Purkinje cell (primary cell): ENCODE measurements at places on chromosomes 1 and 21. TPM values are rescaled to one million over a fixed set of nuclear protein-coding genes. Genes with fewer than 3 reads are reported as not detected.

The ERO1B gene
- polyA plus RNA-seq, result 13.4 and 13.6 TPM in 2 replicates

The PTGFR gene
- polyA plus RNA-seq, result not detected in 2 replicates

The GBP4 gene
- 0.07 and 0.13 TPM in 2 replicates for polyA plus RNA-seq

The TRABD2B gene
- polyA plus RNA-seq, result 2.7 and 6.1 TPM in 2 replicates

The KIAA1614 gene
- polyA plus RNA-seq, result 0.07 TPM in 1 of 2 replicates, not detected in the other

The RPS6KA1 gene
- 0.10 and 0.42 TPM in 2 replicates for polyA plus RNA-seq

The HJV gene
- not detected in 2 replicates for polyA plus RNA-seq

The LCE1A gene
- polyA plus RNA-seq, result not detected in 2 replicates

The RSPO1 gene
- not detected in 2 replicates for polyA plus RNA-seq

The NR5A2 gene
- 0.23 and 0.39 TPM in 2 replicates for polyA plus RNA-seq

The MFSD2A gene
- polyA plus RNA-seq, result 0.73 and 4.1 TPM in 2 replicates

The TNFRSF8 gene
- polyA plus RNA-seq, result not detected in 2 replicates

The KCNJ9 gene
- 12.2 and 16.6 TPM in 2 replicates for polyA plus RNA-seq

The CYB5RL gene
- 1.5 and 8.0 TPM in 2 replicates for polyA plus RNA-seq

The CFHR2 gene
- not detected in 2 replicates for polyA plus RNA-seq

The LAMC2 gene
- polyA plus RNA-seq, result 0.09 and 0.84 TPM in 2 replicates

The PROX1 gene
- 0.26 and 1.8 TPM in 2 replicates for polyA plus RNA-seq

The PRRX1 gene
- polyA plus RNA-seq, result 2.3 and 6.9 TPM in 2 replicates

The PTPN7 gene
- polyA plus RNA-seq, result not detected in 2 replicates

The PTPRF gene
- polyA plus RNA-seq, result 2.9 and 6.2 TPM in 2 replicates

The WNT3A gene
- not detected in 2 replicates for polyA plus RNA-seq

The CYP4Z1 gene
- 0.67 and 4.8 TPM in 2 replicates for polyA plus RNA-seq

The OR2T35 gene
- polyA plus RNA-seq, result not detected in 2 replicates

The NBPF26 gene
- polyA plus RNA-seq, result 0.88 and 0.95 TPM in 2 replicates

The INPP5B gene
- polyA plus RNA-seq, result 0.48 and 1.2 TPM in 2 replicates

The TRAF3IP3 gene
- polyA plus RNA-seq, result 1.3 TPM in 1 of 2 replicates, not detected in the other

The ZSWIM5 gene
- 1.1 and 2.1 TPM in 2 replicates for polyA plus RNA-seq

The AKNAD1 gene
- not detected in 2 replicates for polyA plus RNA-seq

The RASAL2 gene
- 17.3 and 19.4 TPM in 2 replicates for polyA plus RNA-seq

The ASCL5 gene
- 0.73 TPM in 1 of 2 replicates, not detected in the other for polyA plus RNA-seq

The CFAP57 gene
- polyA plus RNA-seq, result 0.70 and 1.0 TPM in 2 replicates

The TRIM45 gene
- 4.1 and 4.9 TPM in 2 replicates for polyA plus RNA-seq

The PLA2G2A gene
- not detected in 2 replicates for polyA plus RNA-seq

The C1orf198 gene
- polyA plus RNA-seq, result 13.3 and 18.8 TPM in 2 replicates

The ADORA1 gene
- polyA plus RNA-seq, result 1.4 TPM in 1 of 2 replicates, not detected in the other

The UBXN10 gene
- 0.27 and 1.3 TPM in 2 replicates for polyA plus RNA-seq

The SPRR2A gene
- not detected in 2 replicates for polyA plus RNA-seq

The BSND gene
- not detected in 2 replicates for polyA plus RNA-seq

The GJA4 gene
- not detected in 2 replicates for polyA plus RNA-seq

The RIPK4 gene
- not detected in 2 replicates for polyA plus RNA-seq

The MAP10 gene
- 1.2 and 1.5 TPM in 2 replicates for polyA plus RNA-seq

The BARHL2 gene
- polyA plus RNA-seq, result 0.15 TPM in 1 of 2 replicates, not detected in the other

The TLR5 gene
- 2.9 TPM in 1 of 2 replicates, not detected in the other for polyA plus RNA-seq

The PPIAL4G gene
- 0.38 TPM in 1 of 2 replicates, not detected in the other for polyA plus RNA-seq

The NRAS gene
- polyA plus RNA-seq, result 6.4 and 9.5 TPM in 2 replicates

The GADD45A gene
- 101 and 119 TPM in 2 replicates for polyA plus RNA-seq

The HCRTR1 gene
- not detected in 2 replicates for polyA plus RNA-seq

The RAB25 gene
- polyA plus RNA-seq, result 1.9 TPM in 1 of 2 replicates, not detected in the other

The SYPL2 gene
- polyA plus RNA-seq, result not detected in 2 replicates

The AMY2A gene
- polyA plus RNA-seq, result 6.9 TPM in 1 of 2 replicates, not detected in the other

The CHIT1 gene
- polyA plus RNA-seq, result not detected in 2 replicates

The MEX3A gene
- not detected in 2 replicates for polyA plus RNA-seq

The PLA2G2C gene
- polyA plus RNA-seq, result not detected in 2 replicates

The S100B gene
- polyA plus RNA-seq, result 1,112 and 1,250 TPM in 2 replicates

The CLIC6 gene
- not detected in 2 replicates for polyA plus RNA-seq

The AGT gene
- 0.48 and 1.9 TPM in 2 replicates for polyA plus RNA-seq

The SLC9C2 gene
- not detected in 2 replicates for polyA plus RNA-seq

The MCOLN2 gene
- polyA plus RNA-seq, result not detected in 2 replicates

The LIN28A gene
- polyA plus RNA-seq, result not detected in 2 replicates
